ENCODE measurements at places on chromosomes 7 and 10.

DNA sequence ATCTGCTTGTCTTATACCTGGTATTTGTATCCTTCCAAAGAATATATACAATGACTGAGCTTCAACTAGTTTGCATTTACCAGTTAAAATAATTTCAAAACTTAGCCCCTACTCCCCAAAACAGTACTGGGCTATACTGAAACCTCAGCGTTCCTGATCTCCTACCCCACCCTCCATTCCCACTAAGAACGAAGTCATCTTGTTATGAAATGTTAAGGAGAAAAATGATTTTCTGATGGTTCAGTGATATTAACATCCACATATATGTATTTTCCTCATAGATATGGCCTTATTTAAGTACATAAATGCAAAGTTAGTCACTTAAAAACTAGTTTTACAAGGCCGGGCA lies 28.9 kb upstream of the ANAPC16 start:
- no peak for DNase-seq

DNA sequence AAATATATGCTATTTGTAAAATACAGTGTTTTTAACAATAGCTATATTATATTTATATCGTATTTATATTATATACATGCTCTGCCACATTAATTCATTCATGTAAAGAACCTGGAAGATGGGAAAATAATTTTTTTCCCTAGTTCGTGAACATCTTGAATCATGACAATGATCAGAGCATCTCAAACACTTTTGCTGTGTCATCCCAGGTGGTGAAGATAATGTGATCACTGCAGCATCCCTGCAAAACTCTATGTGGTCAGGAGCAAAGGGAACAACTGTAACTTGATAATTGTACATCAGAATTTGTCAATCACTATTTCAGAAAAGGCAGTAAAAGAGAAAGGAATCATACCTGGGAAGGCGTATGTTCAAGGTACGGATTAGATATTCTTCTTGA lies 39.3 kb downstream of the RAPGEF5 start:
- DNase-seq, result no peak

DNA sequence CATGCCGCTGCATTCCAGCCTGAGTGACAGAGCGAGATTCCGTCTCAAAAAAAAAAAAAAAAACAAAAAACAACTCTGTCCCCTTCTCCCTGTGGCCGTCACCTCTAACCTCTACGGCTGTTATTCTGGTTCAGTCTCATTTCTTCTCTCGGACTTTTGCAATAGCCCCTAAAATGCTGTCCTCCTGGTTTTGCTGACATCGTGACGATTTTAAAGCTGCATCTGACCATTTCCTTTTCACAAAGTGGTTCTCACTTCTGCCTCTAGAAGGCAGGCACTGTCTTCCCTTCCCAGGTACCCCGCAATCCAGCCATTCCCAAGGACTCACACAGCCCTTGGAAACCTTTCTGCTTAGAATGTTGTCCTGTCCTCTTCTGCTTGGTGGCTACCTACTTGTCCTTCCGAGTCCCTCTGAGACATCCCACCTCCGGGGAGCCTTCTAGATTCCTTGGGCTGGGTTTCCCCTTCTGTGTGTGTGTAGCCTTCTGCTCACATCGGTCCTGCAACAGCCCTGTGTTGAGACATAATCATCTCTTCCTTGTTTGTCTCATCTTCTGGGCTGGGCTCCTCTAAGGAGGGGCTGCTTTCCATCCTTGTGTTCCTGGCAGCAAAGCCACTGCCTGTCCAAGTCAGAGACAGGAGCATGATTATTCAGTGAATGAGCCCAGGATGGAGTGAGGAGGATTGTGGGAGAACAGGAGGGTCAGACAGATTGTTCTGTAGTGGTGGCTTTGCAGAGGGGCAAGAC lies 83.1 kb downstream of the GRK5 start:
- DNase-seq, result no peak

DNA sequence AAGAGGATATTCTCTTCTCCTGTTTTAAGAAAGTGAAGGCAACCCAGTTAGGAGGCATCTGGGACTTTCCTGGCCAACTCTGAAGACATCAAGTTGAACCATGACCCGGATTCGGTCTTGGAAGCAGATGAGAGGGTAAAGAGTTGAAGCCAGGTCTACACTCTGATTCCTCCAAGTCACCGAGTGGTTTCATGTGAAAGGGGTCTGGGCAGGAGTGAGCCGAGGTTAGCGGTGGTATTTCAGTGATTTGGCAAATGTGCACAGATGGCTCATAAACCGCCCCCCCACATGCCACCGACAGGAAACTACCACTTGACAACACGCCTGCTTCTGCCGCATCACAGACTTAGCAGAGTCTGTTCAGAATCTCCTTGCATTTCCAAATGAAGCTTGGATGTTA lies 11.4 kb upstream of the REPIN1 start:
- DNase-seq, result no peak

DNA sequence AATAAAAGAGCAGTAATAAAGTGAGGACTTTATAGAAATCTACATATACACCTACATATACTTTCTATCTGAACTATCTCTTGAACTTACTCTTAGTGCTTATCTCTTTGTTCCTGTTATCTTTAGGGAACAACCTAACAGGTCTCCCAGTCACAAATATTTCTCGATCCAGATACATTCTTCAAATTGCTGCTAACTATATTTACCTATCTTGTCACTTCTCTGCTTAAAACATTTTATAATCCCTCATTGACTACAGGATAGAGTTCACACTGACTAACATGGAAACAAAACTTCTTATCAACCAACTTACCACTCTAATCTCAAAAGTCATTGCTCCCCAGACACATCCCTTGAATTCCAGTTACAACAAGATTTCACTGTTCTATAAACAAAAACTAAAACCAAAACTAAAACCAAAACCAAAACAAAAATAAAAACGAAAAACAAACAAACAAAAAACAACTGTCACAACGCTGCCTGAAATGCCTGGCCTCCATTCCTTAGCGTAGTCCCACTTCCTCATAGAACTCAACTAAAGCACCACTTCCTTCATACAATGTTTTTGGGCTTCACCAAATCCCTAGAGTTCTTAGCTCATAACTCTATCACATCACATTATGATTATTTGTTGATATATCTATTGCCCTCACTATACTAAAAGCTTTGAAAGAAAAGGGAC lies 134.7 kb downstream of the SEMA3D start:
- no peak for DNase-seq

GRCh38 chr7:116271963-116272886 lies 61.9 kb downstream of the TES start:
- DNase-seq, result peak; percentile 93

- DNase-seq, result no peak
Observed at GRCh38 chr10:8583096-8583495, 528.6 kb downstream of the GATA3 start.

DNA sequence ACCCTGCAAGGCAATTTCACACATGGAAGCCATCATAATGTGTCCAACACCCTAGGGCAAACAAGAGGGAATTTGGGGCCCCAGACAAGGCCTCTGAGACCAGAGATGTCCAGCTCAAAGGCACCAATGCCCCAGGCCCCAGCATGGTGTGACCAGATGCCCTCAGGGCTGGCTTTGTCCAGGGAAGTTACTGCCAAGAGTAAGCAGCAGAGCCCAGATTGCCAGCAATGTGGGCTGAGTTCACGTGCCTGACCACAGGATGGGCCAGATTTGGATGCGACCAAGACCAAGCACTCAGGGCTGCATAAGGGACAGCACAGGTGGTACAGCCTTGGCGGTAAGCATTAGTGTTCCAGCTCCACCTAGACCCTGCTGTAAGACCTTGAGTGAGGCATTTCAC lies 12.7 kb downstream of the MYOF start:
- DNase-seq, result no peak

DNA sequence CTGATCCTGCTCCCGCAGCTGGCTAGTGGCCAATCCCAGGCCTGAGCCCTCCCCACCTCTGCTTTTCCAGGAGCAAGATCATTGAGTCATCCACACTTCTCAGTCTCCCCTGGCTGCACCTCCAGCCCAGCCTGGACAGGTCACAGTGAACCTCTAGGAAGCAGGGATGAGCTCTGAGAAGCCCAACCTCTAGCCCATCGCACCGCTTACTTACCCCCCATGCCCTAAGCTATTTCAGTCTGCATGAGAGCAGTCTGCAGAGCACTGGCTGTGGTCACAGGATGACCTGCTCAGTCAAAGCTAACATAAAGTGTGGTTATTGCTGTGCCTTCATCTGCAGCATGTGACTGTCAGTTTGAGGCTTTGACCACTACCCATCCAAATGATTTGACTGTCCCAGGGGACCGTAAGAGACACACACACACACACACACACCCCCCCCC lies 129.2 kb downstream of the SORBS1 start:
- DNase-seq, result no peak

DNA sequence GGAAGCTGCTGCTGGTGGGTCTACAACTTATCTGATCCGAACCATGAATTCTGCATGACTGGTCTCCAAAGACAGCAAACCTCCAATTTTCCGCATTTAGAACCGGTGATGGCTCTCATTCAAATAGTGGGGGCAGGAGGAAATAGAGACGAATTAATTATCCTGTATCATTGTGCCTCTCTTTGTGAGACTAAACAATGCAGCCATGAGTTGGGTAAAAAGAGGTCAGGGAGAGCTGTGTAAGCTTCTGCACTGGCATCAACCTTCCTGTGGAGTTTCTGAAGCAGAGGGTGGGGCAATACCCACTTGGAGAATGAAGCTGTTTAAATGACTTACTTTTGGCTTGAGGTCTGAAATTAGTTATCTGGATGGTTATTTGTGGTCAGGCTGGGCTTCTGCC lies 266.4 kb downstream of the SORCS3 start:
- DNase-seq, result no peak

- DNase-seq, result no peak
Observed at GRCh38 chr10:76197293-76197692, 765.9 kb downstream of the LRMDA start.

- no peak for DNase-seq
Observed at GRCh38 chr7:46929359-46929758, 652.6 kb downstream of the TNS3 start.

- DNase-seq, result no peak
Observed at GRCh38 chr10:94890264-94891022, 48.0 kb upstream of the CYP2C9 start.

GRCh38 chr7:100465702-100466311 lies 1.7 kb upstream of the SPACDR start:
- DNase-seq, result no peak

GRCh38 chr7:126450269-126450671 lies 802.5 kb downstream of the GRM8 start:
- no peak for DNase-seq

GRCh38 chr7:90461219-90461618 lies 8.2 kb upstream of the PTTG1IP2 start:
- DNase-seq, result no peak

GRCh38 chr10:129417870-129418269 lies 49.2 kb upstream of the MGMT start:
- DNase-seq, result peak; percentile 57

DNA sequence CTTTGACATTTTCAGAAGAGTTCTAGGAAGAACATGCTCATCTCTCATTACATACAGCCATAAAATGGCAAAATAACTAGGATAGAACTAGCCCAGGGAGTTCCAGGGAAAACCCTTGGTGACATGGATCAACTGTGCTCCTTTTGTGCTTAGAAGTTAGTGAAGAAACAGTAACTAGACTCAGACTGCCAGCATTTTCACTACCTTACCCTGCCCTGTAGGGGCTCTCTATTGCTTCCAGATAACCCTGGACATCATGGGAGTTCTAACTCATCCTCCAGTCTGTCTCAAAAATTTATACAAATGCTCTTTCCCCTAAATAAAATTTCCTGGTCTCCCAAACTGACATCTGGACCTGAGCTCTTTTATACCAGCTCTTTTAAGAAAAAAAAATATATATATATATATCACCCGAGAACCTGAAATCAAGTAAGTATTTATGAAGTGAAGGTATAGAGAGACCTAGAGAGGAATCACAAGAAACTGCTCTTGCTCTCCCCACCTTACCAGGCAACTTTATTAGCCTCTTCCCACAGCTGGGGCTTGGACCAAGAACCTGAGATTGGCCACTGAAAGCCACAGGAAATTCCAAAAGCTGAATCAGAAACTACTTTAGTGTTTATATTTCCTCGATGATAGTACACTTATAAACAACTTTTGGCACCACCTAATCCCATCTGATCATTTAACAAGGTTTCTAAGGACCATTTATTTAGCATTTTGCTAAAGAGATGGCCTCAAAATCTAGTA lies 101.4 kb downstream of the RELN start:
- DNase-seq, result no peak

DNA sequence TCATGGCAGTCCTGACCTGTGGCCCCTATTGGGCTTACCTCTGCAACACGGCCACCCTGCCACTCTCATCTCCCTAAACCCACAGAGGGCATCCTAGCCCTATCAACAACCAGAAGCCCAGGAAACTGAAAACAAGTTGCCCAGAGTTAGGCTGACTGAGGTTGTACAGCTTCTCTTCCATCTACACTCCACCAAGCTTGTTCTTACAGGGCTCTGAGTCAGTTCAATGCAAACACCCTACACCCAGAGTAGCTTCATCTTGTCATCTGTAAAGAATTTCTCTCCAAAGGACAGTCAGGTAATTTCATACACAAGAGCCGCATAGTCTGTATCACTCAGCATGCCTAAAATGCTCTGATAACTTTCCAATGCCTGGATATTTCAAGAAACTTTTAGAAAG lies 175.4 kb downstream of the ARID5B start:
- DNase-seq, result no peak

DNA sequence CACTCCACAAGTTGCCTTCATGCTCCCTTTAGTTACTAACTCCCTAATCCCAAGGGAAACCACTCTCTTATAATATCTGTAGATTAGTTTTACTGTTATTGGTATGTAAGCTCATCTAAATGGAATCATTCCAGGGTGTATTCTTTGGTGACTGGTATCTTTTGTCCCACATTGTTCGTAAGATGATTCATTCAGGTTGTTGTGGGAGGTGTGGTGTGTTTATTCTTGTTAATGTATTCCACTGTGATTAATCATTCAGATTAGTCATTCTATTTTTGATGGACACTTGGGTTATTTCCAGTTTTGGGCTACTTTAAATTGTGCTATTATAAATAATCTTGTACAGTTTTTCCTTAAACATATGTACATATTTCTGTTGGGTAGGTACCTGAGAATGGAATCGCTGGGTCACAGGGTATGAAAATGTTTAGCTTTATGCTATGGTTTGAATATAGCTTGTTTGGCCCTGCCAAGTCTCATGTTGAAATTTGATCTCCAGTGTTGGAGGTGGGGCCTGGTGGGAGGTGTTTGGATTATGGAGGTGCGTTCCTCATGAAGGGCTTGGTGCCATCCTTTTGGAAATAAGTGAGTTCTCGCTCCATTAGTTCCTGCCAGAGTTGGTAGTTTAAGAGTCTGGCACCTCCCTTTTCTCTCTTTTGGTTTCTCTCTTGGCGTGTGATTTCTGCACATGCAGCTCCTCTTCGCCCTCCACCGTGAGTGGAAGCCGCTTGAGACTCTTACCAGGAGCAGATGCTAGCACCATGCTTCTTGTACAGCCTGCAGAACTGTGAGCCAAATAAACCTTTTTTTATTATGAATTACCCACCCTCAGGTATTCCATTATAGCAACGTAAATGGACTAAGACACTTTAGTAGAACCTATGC lies 13.8 kb downstream of the BTRC start:
- peak; percentile 91 for DNase-seq

- DNase-seq, result no peak
Observed at GRCh38 chr7:97450516-97450915, 281.4 kb upstream of the TAC1 start.
